CD8-positive, alpha-beta memory T cell (primary cell): ENCODE measurements at places on chromosomes 6 and 20. TPM values are rescaled to one million over a fixed set of nuclear protein-coding genes. Genes with fewer than 3 reads are reported as not detected.

The LIME1 gene
- total RNA-seq = 19.6 TPM

GRCh38 chr6:40909811-40910210, 129.2 kb downstream of the UNC5CL start:
- no peak overlapping the region for H3K27ac ChIP-seq
- H3K27me3 ChIP-seq = no peaks in the 10 kb centered on the region
- DNase-seq = no peak
- H3K4me3 ChIP-seq = no peak overlapping the region

DNA sequence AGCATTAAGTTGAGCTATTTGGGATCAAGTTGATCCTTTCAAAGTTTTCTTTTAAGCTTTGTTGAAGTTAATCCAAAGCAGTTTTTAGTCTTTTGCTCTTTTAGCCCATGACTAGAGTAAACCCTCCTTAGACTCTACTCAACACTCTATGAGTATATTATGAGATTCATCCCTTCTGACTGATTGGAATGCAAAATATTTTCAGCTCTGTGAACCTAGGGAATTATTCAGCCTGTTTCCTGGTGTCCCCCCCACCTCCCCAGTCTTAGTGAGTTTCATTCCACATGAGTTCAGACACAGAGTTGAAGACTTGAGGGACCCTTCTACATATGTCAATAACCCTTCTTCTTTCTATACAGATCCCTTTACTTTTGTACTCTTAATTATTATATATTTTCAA, 413.7 kb downstream of the RFPL4B start:
- no peaks in the 10 kb centered on the region for H3K36me3 ChIP-seq
- DNase-seq = no peak
- no peaks in the 10 kb centered on the region for H3K27me3 ChIP-seq
- H3K27ac ChIP-seq = no peak overlapping the region
- H3K4me3 ChIP-seq = no peak overlapping the region

DNA sequence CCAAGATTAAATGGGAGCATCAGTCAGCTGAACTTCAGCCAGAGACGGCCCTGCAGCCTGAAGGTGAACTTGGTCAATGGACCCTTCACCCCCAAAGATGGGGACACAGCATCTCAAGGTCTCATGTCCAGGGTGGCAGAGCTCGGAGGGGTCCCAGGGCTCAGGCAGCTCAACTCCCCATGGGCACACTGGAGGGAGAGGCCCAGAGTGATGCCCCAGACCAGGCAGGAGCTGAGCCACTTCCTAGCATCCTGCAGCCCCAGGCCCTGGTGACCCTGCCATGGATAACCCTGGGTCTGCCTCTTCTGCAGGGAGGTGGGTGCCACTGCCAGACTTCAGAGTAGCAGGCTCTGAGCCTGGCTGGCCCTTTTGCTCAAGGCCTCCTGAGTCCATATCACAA, 27.5 kb upstream of the EMILIN3 start:
- no peaks in the 10 kb centered on the region for H3K36me3 ChIP-seq
- no peaks in the 10 kb centered on the region for H3K27me3 ChIP-seq
- no peak overlapping the region for H3K4me3 ChIP-seq
- no peaks in the 10 kb centered on the region for H3K4me1 ChIP-seq

- H3K36me3 ChIP-seq = no peaks in the 10 kb centered on the region
- H3K27ac ChIP-seq = no peak overlapping the region
- peaks cover 5% of the 10 kb centered on the region for H3K4me1 ChIP-seq
- H3K27me3 ChIP-seq = no peaks in the 10 kb centered on the region
- no peak overlapping the region for H3K4me3 ChIP-seq
- no peak for DNase-seq
These were observed 59.2 kb downstream of the PHF20 start for GRCh38 chr20:35831029-35831428.

The MAK gene
- 2.3 TPM for total RNA-seq

DNA sequence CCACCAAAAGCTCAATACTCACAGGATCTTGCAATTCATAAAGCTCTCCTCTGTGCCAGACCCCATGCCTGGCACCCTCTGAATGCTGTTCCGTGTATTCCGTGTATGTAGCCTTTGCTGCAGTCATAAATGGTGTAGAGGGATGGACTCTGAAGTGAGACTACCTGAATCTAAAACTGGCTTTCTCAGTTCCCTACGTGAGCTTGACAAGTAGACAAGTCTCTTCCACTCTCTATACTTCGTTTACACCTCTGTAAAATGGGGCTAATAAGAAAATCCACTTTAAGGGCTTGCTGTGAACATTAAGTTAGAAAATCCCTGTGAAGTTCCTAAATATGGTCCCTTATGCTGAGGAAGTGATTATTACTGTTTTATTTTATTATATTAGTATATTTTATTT, 31.5 kb downstream of the PPP1R16B start:
- DNase-seq = no peak
- H3K27ac ChIP-seq = no peak overlapping the region
- no peak overlapping the region for H3K4me3 ChIP-seq
- no peaks in the 10 kb centered on the region for H3K27me3 ChIP-seq
- peaks cover 46% of the 10 kb centered on the region for H3K4me1 ChIP-seq
- H3K36me3 ChIP-seq = no peaks in the 10 kb centered on the region

- no peak overlapping the region for H3K27ac ChIP-seq
- H3K27me3 ChIP-seq = no peaks in the 10 kb centered on the region
- H3K4me1 ChIP-seq = peaks cover 12% of the 10 kb centered on the region
- no peaks in the 10 kb centered on the region for H3K36me3 ChIP-seq
These were observed 61.2 kb downstream of the SRC start for GRCh38 chr20:37407019-37407566.

DNA sequence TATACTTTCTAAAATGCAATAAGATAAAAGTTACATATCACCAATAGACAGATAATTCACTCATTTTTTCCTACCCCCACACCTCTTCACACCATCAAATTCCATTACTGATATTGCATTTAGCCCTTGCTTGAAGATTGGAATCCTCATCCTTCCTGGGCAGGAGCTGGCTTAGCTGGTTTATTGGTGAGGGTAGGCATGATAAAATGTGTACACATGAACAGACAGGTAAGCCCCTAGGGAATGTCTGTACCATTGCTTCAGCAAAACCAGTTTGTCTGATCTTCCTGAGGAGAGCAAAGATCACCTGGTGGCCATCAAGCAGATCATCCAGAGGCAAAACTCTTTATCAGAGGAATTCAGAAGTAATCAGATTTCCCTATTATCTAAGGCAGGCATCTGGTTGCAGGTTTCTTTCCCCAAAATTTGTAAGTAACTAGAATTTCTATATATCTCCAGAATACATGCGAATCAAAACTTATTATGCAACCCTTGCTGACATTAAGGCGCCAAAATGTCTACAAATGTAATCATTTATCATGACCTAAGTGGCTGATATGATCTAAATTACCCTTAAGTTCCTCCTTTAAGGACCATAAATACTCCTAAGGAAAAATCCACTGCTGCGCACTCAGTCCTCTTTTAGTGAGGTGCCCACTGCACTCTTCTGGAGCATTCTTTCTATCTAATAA, 6.6 kb upstream of the FABP7 start:
- no peaks in the 10 kb centered on the region for H3K4me1 ChIP-seq
- H3K4me3 ChIP-seq = no peak overlapping the region
- no peaks in the 10 kb centered on the region for H3K36me3 ChIP-seq
- DNase-seq = no peak
- no peaks in the 10 kb centered on the region for H3K27me3 ChIP-seq

GRCh38 chr20:48844996-48845395, 17.2 kb upstream of the PREX1 start:
- no peaks in the 10 kb centered on the region for H3K4me1 ChIP-seq
- H3K27me3 ChIP-seq = no peaks in the 10 kb centered on the region
- H3K36me3 ChIP-seq = no peaks in the 10 kb centered on the region
- H3K4me3 ChIP-seq = no peak overlapping the region
- H3K27ac ChIP-seq = no peak overlapping the region

DNA sequence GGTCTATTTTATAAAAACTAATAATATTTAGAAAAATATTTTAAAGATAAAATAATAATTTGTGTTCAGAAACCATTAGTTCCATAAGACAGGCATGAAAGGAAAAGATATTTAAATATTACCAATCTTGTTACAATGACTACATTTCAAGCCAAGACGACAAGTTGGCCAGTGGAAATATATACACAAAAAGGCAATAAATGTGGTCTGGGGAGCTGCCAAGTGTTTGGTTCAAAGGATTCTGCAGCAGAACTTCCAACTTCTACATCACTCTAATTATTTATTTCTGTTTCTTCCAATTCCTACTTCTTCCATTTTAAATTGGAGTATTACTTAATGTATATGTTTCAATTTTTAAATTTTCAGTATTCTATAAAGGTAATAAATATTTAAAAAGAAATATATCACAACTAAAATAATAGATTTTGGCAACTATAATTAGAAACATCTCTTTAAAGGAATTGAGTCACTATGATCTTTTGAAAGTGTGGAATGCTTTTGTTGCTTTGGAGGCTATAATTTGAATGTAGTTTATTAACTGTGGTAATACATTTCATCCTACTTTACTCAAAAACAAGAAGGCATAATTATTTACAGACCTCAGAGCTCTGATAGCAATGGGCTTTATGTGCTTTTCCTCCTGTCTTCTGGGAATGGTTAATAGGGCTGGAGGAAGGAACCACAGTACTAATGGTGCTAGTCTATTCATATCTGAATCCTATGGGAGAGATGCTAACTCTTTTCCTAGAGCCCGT, 129.7 kb upstream of the FAM184A start:
- no peaks in the 10 kb centered on the region for H3K4me1 ChIP-seq
- H3K4me3 ChIP-seq = no peak overlapping the region
- no peak for DNase-seq
- no peaks in the 10 kb centered on the region for H3K27me3 ChIP-seq
- no peak overlapping the region for H3K27ac ChIP-seq
- peaks cover 3% of the 10 kb centered on the region for H3K36me3 ChIP-seq

The PSMB1 gene
- total RNA-seq = 296 TPM

GRCh38 chr6:66321017-66321416, 614.0 kb upstream of the EYS start:
- no peaks in the 10 kb centered on the region for H3K4me1 ChIP-seq
- no peaks in the 10 kb centered on the region for H3K36me3 ChIP-seq
- no peaks in the 10 kb centered on the region for H3K27me3 ChIP-seq
- no peak overlapping the region for H3K27ac ChIP-seq

The TGM3 gene
- not detected for total RNA-seq
